Stimulated activated CD4-positive, alpha-beta T cell treated with anti-CD3 and anti-CD28 coated beads, Interleukin-4, amount 100 ng/mL, for 24 hours (primary cell): ENCODE measurements at places on chromosomes 6 and 20.

- no peak for DNase-seq
Observed at GRCh38 chr6:109672175-109672574, 18.8 kb downstream of the AK9 start.

- DNase-seq = no peak
Observed at GRCh38 chr6:52724042-52724405, 39.3 kb downstream of the GSTA2 start.

DNA sequence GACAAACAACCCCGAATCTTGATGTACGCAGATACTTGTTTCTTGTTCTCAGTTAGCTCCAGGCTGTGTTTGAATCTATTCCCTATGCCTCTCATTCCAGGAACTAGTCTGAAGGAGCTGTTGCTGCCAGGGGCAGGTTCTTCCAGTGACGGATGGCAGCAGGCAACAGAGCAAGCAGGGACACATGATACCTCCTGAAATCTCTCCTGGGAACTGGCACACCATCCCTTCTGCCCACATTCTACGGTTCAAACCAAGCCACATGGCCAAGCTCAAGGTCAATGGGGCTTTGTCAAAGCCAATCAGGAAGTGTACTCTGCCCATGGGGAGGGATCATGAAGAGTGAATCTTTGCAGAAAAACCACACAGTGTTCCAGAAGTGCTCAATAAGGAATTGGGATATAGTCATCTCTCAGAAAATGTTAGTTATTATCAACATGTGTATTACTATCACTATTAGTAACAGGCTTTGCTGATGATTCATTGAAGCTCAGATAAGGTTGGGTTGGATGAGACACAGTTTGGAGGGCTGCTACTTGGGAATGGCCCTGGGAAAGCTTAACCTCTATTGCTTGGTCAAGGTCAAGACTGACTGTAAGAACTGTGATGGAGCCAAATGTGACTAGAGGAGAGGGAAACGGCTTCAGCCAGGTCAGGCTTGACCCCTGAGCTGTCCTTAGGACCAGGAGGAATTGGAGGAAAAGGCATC is 454.9 kb downstream of the PTPRT start:
- DNase-seq = no peak

DNA sequence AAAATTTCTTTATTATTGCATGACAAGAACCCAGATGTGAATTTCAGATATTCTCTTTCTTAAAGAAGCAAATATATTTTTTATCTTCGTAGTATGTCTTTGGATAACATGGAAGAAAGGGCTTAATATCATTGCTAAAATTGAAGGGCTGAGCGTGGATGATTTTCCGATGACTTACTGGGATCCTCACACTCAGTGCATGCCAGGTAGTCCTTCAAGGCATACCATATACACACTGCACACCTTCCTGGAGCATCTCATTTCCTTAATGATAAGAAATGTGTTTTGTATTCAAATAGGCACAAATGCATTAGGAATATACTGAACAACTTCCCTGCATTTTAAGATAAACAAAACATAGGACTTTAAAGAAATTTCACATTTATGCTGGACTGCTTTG is 193.9 kb upstream of the MAP3K7 start:
- no peak for DNase-seq

GRCh38 chr20:1718604-1719384 is 61.2 kb upstream of the SIRPG start:
- DNase-seq = no peak

DNA sequence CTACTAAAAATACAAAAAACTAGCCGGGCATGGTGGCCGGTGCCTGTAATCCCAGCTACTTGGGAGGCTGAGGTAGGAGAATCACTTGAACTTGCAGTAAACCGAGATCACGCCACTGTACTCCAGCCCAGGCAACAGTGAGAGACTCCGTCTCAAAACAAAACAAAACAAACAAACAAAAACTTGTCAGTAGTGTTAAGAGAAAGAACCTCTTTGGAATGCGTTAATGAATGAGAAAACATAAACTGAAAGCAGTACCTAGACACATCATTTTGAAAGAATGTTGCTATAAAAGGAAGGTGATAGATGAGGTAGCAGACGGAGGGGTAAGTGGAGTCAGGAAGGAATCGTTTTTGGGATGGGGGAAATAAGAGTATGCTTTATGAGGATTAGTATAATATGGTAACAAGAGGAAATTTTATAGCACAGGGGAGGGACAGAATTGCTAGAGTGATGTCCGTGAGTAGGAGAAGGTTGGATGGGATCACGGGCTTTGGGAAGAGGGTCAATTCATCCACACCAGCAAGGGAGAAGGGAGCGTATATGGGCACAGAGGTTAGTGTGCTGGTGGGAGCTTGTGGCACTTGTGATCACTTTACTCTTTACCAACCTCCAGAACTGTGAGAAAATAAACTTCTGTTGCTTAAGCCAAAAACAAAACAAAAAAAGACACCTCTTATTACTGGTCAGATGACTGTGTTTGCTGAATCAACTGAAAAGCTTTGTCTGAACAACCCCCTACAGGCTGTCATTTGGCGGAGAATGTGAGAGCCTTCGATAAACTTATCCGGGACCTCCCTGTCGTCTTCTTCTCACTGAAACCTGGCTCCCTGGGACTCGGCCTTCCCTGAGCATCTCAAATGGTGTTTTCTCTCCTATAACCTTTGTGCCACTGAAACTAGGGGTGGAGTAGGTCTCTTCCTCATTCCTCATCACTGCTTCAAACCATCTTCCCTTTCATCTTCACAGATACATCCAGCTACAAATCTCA is 48.9 kb upstream of the TFAP2A start:
- DNase-seq = no peak

DNA sequence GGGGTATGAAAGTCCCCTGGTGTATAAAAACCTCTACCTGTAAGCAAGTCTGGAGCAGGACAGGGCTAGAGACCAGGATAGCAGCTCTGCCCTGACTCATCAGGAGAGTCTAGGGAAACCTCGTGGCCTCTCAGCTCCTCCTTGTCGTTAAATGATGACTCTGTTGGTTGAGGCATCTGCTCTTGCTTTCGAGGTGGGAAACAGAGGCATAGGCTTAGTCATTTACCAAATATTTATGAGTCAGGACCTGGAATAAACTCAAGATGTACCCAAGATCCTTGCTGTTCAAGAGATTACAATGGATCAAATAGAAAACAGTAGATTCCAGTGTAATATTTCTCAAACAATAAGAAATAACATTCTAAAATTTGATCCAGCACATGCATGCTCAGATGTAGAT is 5.5 kb downstream of the MANBAL start:
- DNase-seq = no peak

- no peak for DNase-seq
Observed at GRCh38 chr20:49286689-49287551, 9.1 kb upstream of the ZNFX1 start.

DNA sequence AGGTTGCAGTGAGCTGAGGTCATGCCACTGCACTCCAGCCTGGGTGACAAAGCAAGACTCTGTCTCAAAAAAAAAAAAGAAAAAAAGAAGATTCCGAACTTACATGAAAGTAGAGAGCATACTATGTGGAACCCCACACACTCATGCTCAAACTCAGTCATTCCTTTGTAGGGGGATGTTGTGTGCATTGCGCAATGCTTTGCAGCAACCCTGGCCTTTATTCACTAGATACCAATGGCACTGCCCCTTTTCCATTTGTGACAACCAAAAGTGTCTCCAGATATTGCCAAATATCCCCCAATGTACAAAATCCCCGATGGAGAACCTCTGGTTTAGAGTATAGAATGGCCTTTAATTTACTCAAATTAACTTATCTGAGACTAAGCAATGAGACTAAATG is 158.6 kb downstream of the GJA1 start:
- DNase-seq = no peak

DNA sequence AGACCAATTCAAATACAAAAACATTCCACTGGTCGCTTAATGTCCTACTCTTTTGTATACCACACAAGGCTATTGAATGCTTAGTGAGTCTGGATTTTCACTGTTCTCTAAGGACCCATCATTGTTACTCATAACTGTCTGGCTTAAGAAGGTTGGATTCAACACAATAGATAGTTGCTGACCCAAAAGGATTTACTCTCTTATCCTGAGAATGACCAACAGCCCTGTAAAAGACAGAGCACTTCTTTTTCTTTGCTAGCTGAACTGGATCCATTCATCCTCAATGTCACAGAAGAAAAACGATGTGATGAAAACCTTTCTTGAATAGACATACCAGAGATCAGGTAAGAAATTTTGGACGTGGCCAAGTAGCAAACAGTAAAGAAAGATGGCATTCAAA is 645.6 kb downstream of the KHDRBS2 start:
- DNase-seq = no peak

GRCh38 chr6:107968081-107968480 is 10.1 kb upstream of the SEC63 start:
- no peak for DNase-seq

- DNase-seq = no peak
Observed at GRCh38 chr20:10619427-10619826, 54.4 kb downstream of the JAG1 start.

DNA sequence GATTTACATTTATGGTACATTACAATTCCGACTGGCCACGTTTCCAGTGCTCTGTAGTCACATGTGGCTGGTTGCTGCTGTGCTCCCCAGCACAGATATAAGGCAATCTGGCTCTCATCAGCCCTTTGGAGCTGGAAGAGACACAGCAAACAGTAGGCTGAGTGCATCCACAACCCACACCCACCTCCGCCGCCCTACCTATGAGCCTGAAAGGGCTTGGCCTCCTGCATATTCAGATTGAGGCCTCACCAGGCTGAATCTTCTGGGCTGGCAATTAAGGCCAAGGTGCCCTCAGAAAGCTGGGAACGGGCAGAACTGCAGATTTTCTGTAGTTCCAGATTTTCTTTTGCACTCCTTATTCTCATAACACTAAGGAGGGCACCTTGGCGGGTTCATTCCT is 2.7 kb upstream of the SNHG17 start:
- DNase-seq = no peak

GRCh38 chr6:21158149-21158548 is 435.4 kb upstream of the SOX4 start:
- no peak for DNase-seq

GRCh38 chr6:93515736-93516135 is 96.4 kb upstream of the EPHA7 start:
- DNase-seq = no peak

- peak; percentile 17 for DNase-seq
Observed at GRCh38 chr6:16698162-16698533, 63.1 kb downstream of the ATXN1 start.

DNA sequence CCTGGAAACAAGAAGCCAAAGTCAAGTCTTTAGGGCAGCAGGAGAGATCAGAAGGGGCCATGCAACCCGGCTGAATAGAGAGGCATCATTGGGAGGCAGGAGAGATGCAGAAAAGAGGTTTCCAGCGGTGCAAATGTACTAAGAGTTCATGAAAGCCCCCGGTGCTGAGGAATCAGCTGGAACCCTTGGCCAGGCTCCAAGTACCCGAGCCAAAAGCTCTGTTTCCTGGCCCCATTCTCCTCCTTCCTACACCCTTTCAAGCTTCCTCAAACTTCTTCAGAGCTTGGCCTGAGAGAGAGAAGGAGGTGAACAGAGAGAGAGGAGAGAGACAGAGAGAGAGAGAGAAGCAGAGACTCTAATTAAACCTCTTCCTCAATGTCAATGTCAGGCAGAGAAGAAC is 433.5 kb downstream of the PRKN start:
- DNase-seq = no peak

- DNase-seq = no peak
Observed at GRCh38 chr20:25145131-25145530, 50.4 kb upstream of the ENTPD6 start.

- no peak for DNase-seq
Observed at GRCh38 chr6:139452148-139452876, 77.9 kb upstream of the CITED2 start.

- no peak for DNase-seq
Observed at GRCh38 chr6:3518356-3519190, 61.7 kb upstream of the SLC22A23 start.

GRCh38 chr6:154230393-154230792 is 126.2 kb downstream of the IPCEF1 start:
- DNase-seq = no peak

- no peak for DNase-seq
Observed at GRCh38 chr20:49831022-49831769, 18.6 kb downstream of the SLC9A8 start.

- DNase-seq = no peak
Observed at GRCh38 chr6:159540883-159541282, 152.2 kb downstream of the SOD2 start.

GRCh38 chr20:43934833-43935232 is 20.2 kb downstream of the TOX2 start:
- DNase-seq = no peak

DNA sequence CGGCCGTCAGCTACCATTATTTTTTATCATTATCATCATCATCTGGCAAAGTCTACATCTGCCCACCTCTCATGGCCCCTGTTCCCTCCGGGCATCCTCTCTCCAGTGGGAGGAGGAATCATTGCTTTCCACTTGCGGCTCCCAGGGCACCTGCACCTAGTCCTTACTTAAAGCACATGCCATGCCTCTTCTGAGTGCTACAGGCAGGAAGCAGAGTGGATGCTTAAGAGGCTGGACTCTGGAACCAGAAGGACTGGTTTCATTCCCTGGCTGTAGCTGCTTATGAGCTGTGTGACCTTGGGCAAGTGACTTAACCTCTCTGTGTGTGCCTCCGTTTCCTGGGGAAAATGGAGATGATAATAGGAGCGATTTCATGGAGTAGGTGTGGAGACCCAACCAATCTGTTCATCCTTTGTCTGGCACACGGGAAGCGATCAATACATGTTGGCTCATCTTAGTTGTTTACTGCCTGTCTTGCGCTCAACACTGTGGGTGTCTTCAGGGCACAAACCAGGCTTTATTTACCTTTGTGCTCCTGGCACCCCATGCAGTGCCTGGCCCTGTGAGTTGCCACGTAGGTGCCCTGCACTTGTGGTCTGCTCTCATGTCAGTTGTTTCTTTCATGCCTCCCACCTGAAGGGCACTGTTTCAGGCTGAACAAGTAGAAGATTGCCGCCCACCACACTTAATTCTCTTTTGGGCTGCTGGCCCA is 317.0 kb upstream of the SULF2 start:
- no peak for DNase-seq

DNA sequence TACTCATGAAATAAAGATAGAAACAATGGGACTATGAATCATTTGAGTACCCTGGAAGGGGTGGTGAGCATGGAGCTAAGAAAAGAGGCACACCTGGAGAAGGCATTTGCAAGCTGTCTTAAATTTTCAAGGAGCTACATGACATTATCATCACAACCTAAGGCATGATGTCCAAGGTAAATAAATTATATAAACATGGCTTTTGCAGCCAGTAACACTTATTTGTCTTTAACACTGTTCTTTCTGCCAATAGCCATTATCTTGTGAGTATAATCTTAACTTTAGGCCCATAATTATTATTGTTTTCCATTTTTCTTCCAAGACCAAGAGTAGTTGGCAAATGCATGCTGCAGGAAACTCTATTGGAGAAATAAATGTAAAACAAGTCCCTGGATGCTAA is 63.7 kb downstream of the ALDH5A1 start:
- DNase-seq = no peak

DNA sequence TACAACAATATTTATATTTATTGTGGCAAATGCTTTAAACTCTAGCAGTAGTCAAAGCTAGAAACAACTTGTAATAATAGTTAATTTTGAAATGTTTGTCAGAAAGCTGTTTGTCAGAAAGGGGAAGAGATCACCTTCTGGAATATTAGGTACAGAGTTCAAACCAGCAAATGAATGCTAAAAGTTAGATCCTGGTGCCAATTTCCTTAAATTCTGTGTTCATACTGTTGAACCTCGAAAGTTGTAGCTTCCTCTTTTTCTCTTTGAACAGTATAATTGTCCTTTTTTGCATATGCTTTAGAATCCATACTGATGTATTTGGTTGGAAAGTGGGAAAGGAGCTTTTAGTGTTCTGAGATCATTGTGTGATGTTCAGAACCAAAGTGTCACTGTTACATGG is 22.4 kb downstream of the ITCH start:
- no peak for DNase-seq

- no peak for DNase-seq
Observed at GRCh38 chr20:57749131-57749690, 39.4 kb upstream of the PMEPA1 start.
